ENCODE measurements at places on chromosomes 5 and 9. TPM values are rescaled to one million over a fixed set of nuclear protein-coding genes. Genes with fewer than 3 reads are reported as not detected.
A peak's percentile ranks its signal among the peaks of the same experiment; 100 is the strongest.

GRCh38 chr5:154410786-154411185 is 35.0 kb upstream of the SAP30L start:
- DNase-seq, result no peak

DNA sequence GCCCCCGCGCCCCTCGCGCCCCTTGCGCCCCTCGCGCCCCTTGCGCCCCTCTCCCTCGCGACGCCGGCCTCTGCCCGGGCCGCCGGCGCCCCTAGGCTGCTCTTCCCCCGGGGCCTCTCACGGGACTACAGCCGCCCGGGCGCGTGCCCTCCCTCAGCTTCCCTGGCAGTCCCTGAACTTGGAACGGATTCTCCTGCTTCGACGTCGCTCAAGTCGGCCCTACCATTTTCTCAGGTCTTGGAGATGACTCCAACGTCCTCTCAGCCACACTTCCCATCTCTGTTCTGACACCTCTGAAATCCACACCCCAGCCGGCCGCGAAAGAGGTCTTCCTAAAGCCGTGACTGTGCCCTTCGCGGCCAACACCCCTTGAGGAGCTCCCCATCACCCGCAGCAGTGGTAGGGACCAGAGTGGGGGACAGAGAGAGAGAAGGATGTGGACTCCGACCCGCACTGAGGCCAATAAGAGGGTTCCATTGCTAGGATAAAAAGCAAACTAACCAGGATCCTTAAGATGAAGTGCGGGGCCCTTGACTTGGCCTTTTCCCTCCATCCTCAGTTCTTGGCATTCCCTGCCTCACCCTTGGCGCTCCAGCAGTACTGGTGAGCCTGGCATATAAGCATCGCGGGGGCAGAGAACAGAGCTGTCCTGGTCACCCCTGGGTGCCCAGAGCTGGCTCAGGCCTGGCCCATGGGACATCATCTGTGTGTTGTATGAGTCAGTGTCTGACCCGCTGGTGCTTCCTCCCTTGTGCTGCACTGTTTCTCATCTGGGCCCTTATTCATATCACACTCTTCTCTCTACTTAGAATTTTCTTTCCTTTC is 38.6 kb upstream of the GARNL3 start:
- no peak for DNase-seq

- DNase-seq, result no peak
Observed at GRCh38 chr5:141973871-141974595, 5.1 kb downstream of the RNF14 start.

GRCh38 chr9:94212091-94212490 is 47.0 kb upstream of the ZNF169 start:
- no peak for DNase-seq

- no peak for DNase-seq
Observed at GRCh38 chr5:93724791-93725190, 16.6 kb downstream of the POU5F2 start.

The GMCL2 gene
- total RNA-seq, result not detected

DNA sequence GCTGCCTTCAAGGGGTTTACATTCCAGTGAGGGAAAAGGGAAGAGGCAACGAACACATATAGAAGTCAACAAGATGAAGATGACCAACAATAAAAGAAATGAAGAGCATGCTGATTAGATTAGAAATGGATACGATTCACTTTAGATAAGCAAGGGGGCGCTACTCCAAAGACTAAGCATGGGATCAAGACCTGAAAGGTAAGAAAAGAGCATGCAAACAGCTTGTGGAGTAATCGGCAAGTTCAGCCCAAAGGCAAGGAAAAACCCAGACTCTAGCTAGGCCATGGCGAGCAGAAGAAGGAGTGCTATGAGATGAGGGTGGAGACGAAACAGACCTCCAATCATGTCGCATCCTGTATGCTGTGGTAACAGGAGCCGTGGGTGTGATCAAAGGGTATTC is 124.4 kb downstream of the FANCC start:
- no peak for DNase-seq

The GADD45G gene
- total RNA-seq, result 14.3 TPM

- DNase-seq, result no peak
Observed at GRCh38 chr9:122143876-122144405, 15.6 kb downstream of the NDUFA8 start.

GRCh38 chr5:36417221-36417620 is 115.5 kb upstream of the RANBP3L start:
- no peak for DNase-seq

- peak; percentile 20 for DNase-seq
Observed at GRCh38 chr5:113487781-113488644, at the start of gene MCC. Gene MCC (minus strand): TSS chr5:113488453.

The ACSL6 gene
- 22.2 TPM for total RNA-seq

- DNase-seq, result no peak
Observed at GRCh38 chr5:119174578-119175163, 103.8 kb downstream of the DMXL1 start.

The AGXT2 gene
- total RNA-seq, result not detected

DNA sequence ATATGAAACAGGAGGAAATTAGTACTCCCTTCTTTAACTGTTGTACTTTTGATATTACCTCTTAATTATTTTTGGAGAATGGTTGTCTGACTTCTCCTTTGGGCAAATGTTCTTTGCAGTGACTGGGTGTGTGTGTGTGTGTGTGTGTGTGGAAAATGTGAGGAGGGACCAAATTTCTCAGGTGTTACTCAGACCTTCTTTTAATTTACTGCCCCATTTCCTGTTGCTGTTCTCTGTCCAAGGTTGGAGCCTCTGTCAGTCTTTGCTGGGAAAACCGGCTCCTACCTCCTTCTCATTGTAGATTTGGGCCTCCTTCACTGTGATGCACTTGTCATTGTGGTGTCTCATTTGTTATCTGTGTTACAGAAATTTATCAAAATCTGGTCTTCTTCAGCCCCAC is 68.4 kb downstream of the PBX3 start:
- DNase-seq, result no peak

GRCh38 chr5:170738840-170739239 is 44.7 kb upstream of the GABRP start:
- no peak for DNase-seq

DNA sequence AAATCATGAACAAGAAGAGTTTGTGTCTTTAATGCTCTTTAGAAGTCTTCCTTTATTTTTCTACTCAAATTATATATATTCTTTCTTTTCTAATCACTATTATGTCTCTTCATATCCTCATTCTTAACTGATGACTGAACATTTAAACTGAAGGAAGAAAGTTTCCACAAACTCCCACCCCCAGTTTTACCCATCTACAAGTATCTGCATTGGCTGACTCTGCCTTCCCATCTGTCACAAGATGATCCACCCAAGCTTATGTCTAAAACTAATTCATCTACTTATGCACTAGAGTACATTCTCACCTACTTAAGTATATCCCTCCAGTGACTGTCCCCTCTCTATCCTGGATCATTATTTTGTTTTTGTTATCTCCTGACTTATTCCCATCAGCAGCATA is 344.5 kb downstream of the PRR16 start:
- DNase-seq, result no peak

The RGS7BP gene
- not detected for total RNA-seq

The SPINK6 gene
- total RNA-seq, result not detected

The PGM5 gene
- 0.16 TPM for total RNA-seq

The CCDC152 gene
- 2.1 TPM for total RNA-seq

The PTGS1 gene
- 123 TPM for total RNA-seq
